ENCODE measurements at places on chromosomes 3 and 15.
A peak's percentile ranks its signal among the peaks of the same experiment; 100 is the strongest.

DNA sequence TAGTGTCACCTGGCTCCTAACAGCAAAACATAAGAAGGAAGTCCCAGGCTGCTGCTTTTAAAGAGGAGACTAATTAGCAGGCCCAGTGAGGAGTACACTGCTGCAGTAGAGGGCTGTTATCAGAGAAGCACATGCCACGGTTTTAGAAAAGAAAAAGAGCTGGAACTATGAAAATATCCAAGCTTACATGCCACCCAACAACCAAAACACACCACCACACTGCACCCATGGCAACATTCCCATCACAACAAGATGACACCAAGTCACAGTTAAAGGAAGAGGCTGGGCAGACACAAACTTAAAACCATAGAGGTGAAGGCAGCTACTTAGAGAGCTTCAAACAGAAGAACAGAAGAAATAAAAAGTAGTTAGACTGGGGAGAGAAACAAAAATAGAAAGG is 37.0 kb downstream of the NPTN start:
- DNase-seq = no peak

- no peak for DNase-seq
Measured at GRCh38 chr3:160154033-160154432, 71.2 kb upstream of the C3orf80 start.

- no peak for DNase-seq
Measured at GRCh38 chr3:182981038-182981380, 671 bp upstream of the DCUN1D1 start.

DNA sequence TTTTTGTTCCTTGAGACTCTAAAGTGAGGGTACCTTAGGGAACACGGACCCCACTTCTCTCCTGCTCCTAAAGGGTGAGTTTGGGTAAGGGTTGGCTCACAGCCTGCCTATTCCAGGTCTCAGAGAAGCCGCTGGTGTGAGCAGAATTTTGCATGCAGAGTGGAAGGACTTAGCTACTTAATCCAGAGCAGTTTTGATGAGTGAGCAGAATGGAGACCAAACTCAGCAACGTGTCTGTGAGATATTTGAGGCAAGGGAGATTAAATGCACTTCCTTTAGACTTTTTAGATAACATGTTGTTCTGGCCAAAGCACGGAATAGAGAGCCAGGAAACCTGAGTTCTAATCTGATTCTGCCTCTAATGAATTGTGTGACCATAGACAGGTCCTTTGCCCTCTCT is 5.1 kb downstream of the SLC24A1 start:
- DNase-seq = no peak

- no peak for DNase-seq
Measured at GRCh38 chr3:34504366-34504765, 705.9 kb downstream of the PDCD6IP start.

GRCh38 chr15:39052323-39052705 is 487.7 kb upstream of the RASGRP1 start:
- no peak for DNase-seq

- no peak for DNase-seq
Measured at GRCh38 chr15:80105595-80105994, 46.1 kb downstream of the ZFAND6 start.

- no peak for DNase-seq
Measured at GRCh38 chr3:32867954-32868353, 50.2 kb downstream of the TRIM71 start.

DNA sequence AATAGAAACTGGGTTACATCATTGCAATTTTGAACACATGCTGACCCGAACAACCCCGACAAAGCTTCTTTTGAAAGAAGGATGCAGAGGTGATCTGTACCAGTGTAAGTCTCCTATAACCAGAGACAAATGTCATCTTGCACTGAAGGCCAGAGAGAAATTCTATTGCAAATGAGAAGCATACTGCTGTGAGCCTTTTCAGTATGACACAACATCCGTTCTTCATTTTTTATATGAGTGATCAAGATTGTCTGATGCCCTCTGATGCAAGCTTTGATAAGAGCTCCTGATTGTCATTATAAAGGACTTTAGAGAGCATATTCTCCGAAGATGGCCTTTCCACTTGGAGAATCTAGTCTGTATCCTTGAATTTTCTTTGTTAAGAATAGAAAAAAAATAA is 36.9 kb downstream of the PCOLCE2 start:
- no peak for DNase-seq

GRCh38 chr3:115072265-115073021 is 74.6 kb downstream of the ZBTB20 start:
- no peak for DNase-seq

- DNase-seq = no peak
Measured at GRCh38 chr3:127438371-127438770, 150.5 kb upstream of the PRR20G start.

DNA sequence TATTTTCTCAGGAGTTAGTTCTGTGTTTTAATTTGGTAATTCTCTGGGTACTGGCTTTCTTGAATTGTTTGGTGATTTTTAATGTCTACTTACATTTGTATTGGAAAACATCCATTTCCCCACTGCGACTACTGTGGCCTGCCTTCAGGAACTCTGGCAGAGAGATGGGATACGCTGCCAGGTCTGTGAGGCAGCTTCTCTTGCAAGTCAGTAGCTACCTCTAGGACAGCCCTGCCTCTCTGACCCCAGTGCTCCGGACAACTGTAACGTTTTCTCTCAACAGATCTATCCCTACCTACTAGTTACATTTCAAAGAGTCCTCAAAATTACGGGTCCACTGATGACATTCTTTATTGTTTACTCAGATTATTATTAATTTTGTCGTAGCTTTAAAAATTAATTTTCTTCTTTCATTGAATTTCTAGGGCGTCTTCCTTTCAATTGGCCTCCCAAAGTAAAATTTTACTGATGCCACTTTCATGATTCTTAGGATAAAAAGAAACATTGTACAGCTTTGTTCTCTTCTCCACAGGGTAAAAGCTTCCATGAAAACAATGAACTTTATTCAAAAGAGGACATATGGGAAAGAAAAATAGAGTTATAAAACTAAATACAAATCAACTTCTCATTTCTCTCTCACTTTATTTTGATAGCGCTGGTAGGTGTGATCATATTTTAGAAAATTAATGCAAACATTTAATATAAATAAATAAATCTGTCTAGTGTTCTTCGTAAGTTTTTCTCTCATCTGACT is 123.2 kb upstream of the GOLGA8J start:
- no peak for DNase-seq

GRCh38 chr15:93146196-93146595 is 57.2 kb upstream of the RGMA start:
- DNase-seq = no peak

DNA sequence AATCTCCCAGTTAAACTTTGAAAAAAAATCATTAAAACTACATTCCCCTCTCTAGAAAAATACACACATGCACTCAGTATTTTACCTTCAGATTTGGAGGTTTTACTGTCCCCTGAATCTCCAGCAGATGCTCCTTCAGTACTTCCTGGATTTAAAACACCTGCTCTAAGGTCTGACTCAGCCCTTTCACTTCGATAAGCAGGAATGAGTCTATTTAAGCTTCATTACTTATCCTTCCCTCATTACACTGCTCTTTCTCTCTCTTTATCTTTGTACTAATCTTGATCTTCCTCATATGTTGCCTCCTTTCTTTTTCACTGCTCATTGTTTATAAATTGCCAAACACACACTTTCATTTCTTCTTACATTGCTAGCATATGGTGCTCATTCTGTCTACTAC is 443.9 kb downstream of the DIPK2A start:
- no peak for DNase-seq

DNA sequence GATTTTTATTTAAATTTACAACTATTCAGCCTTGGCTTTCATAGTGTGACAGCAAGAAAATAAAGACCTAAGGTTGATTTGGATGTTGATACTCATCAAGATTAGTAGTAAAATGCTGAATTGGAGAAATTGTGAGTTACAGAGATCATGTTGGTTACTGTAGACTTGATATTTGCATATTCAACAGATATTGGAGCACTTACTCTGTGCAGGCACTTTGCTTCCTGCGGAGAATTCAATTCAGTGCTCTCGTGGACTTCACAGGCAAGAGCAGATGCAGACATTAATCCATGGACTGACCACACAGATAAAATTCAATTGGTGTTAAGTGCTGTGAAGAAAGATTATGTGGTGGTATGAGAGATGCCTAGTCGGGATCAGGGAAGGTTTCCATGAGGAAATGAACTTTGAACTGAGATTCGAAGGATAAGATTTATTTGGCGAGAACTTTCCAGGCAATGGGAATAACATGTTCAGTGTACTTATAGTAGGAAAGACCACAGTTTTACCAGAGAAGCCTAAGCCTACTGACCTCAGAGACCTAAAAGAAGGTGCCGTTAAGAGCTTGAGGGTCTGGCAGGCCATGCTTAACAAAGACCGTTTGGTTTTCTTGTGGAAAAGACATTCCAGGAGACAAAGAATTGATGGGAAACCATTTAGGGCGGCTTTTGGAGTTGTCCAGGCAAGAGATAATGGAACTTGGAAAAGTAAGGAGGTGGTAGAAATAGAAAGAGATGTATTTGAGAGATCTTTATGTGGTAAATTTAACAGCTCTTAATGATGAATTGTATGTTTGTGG is 4.3 kb downstream of the SELENOT start:
- DNase-seq = no peak

DNA sequence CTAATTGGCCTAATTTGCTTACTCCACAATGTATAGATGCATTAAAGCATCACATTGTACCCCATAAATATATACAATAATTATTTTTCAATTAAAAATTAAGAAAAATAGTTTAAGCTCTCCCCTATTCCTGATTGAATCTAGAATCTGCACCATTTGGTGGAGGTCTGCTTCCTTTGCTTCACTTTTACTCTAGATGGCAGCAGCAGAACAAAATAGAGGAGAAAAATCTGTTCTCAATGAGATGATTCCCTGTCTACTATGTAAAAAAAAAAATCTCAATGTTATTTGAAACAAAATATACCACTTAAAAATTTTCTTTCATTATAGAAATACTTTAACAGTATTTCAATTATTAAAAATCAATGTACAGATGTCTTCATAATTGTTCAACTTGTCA is 109.6 kb upstream of the FXR1 start:
- no peak for DNase-seq

DNA sequence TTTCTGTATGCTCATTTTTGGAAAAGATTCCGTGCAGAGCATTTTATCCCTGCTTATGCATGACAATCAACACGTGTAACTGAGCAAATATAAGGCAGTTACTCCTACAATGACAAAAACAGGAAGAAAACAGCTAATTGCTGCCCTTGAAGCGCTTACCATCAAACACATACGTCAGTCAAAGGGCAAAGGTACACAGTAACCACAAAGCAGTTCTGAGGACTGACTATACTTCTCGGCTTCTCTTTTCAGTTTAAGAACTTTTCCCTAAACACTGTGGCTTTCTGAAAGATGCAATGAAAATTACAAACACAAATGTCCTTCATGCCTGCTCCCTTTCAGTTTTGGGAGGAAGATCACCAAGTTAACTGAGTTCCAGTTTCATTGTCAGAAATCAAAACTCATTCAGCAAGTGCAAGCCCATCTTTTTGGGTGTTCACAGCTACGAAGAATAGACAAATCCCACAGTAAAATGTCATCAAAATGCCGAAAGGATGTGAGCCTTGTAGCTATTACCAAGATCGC is 602.8 kb downstream of the FOXP1 start:
- no peak for DNase-seq

- no peak for DNase-seq
Measured at GRCh38 chr15:38425269-38425668, 28.7 kb upstream of the FAM98B start.

- no peak for DNase-seq
Measured at GRCh38 chr15:89675606-89676005, 3.6 kb downstream of the PLIN1 start.

DNA sequence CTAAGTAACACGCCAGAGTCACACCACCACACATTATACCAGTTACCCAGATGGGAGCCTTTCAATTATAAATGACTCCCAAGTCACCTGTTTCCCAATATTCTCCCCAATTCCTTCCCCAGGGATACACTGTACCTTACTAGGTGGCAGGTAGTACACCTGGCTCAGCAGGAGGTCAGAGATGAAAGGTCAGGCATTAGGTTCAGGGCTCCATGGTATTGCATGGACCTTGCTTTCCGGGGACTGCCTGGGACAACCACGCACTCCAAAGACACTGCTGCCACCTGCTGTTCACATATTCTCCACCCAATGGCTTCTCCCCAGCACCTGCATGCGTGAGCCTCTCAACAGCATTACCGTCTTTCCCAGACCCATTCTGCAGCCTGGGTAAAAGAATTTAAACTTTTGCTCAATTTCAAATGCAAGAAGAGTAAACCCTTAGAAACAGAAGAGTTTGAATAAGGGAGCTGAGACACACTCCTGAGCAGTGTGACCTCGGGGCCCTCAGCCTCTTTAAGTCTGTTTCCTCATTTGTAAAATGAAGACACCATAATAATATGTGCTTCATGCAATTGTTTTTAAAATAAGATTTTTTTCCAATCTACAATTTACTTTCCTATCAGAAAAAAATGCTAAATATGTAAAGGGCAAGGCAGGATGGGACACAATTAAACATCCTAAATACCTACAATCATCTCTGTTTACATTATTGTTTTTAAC is 28.0 kb upstream of the LACTB start:
- peak; percentile 79 for DNase-seq

GRCh38 chr3:128502712-128503111 is 9.7 kb upstream of the GATA2 start:
- DNase-seq = no peak

- DNase-seq = no peak
Measured at GRCh38 chr3:150412561-150413231, 4.6 kb downstream of the TSC22D2 start.

DNA sequence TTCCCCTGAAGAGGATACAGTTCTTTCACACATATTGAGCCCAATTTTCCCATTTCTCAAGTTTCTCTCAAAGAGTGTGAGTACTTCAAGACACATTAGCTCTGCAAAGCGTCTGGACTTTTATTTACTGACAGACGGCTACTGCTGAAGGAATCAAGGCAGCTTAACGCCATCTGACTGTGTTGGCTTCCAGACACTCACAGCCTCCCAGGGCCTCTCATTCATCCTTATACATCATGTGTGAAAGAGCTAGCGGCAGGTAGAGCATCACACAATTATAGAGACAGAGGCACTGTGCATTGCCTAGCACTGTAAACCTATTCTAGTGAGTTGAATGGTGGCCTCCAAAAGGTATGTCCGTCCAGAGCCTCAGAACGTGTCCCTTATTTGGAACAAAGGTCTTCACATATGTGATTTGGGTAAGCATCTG is 284.1 kb upstream of the STT3B start:
- no peak for DNase-seq

DNA sequence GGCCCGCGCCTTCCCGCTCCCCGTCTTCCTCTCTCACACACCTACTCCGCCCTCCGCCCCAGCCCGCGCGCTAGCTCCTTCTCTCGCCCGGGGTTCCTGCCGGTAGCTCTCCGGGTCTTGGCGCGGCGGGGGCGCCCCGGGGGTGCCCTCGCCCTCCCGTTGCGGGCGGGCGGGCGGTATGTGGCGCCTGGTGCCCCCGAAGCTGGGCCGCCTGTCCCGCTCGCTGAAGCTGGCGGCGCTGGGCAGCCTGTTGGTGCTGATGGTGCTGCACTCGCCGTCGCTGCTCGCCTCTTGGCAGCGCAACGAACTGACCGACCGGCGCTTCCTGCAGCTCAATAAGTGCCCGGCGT is 507 bp downstream of the DIPK2A start:
- DNase-seq = no peak

Data from activated naive CD8-positive, alpha-beta T cell treated with anti-CD3 and anti-CD28 coated beads, Interleukin-2, amount 50 U/mL, for 24 hours (primary cell).